CMK (cell line): ENCODE measurements at places on chromosomes 5 and 9.

DNA sequence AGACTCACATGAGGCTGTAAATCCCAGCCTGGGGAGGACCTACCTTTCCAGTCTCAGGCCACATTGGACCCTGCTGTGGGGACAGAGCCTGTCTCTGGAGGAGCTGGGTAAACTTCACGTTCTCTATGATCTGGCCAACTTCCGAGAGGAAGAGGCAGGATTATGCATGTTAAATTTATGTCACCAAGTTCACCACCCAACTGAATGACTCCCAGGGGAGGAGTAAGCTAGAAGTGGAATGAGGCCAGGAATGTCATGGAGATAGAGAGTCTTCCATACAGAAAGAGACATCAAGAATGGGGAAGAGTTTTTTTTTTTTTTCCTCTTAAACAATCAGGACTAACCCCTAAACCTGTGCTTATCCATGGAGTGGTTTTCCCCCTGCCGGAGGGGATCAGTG lies 90.3 kb upstream of the PALM2AKAP2 start:
- DNase-seq = no peak

DNA sequence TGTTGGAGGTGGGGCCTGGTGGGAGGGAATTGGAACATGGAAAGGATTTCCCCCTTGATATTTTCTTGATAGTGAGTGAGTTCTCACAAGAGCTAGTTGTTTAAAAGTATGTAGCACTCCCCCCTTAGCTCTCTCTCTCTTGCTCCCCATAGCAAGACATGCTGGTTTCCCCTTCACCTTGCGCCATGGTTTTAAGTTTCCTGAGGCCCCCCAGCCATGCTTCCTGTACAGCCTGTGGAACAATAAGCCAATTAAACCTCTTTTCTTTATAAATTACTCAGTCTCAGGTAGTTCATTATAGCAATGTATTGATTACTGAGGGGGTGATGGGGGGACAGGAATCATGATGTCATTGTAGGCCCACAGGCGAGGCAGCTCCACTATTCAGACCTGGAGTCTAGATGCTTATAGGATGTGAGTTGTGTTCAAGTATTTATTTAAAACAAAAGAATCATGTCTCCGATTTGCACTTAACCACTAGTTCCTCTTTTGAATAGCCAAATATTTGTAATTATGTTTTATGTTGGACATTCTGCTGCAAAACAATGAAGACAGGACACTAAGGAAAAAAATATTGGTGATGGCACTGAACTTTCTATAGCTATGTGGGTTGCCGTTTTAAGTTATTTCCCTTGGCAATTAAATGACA lies 156.6 kb downstream of the TMEM38B start:
- no peak for DNase-seq

DNA sequence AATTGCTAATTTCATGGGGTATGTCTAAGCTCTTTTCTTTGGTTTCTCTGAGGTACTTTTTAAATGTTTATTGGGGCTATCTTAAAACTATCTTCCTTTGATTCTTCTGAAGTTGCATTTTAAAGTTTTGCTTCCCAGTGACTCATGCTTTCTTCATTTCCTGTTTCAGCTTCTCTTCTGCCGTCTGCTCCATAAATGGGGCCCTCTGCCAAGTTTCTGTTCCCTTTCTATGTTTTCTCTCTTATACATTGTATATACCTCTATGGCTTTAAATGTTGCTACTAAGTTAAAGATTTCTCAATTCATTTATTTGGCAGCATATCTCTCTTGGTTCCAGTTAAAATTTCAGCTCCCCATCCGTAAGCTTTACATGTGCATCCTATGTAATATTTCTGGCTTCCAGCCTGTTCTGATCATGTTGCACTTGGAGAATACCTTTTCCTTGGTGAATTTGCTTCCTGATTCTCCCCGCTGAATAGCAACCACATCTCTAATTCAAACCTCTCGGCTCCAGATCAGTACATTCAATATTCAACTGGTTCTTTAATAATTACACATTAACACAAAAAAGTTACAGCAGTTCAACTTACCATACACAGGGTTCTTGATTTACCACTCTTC lies 125.3 kb downstream of the ST8SIA4 start:
- no peak for DNase-seq

- DNase-seq = no peak
These were observed 30.2 kb downstream of the EFNA5 start for GRCh38 chr5:107640568-107640967.

DNA sequence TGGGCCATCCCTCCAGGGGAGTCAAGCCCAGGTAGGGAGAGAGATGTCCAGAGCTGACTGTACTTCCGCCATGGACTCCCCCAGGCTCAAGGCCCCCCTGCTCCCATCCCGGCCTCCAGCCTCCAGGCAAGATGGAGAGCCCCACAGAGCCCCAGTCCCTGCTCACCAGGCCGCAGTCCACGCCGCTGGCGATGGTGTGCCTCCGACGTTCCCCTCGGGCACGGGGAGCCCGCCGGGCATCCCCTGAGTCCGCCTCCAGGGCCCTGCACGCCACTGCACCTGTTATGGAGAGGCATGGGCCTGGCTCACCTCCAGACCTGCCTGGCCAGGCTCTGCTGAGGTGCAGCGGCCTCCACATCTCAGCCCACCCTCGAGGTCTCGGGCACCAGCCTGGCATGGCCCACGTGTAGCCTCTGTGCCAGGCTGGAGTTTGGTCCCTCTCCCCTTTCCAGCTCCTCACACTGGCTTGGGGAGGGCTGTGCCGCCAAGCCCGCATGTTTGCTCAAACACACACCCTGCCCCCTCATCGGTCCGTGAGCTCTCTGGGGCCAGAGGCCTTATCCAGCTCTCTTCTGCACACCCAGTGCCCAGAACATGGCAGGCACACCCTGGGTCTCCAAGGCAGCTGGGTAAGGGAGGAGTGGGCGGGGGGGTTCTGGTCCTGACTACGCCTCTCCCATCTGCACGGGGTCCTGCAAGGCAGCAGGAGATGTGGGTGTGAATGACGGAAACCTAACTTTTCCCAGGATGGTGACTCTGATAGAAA lies 4.1 kb downstream of the SAPCD2 start:
- DNase-seq = no peak

- no peak for DNase-seq
These were observed 881 bp downstream of the TNFAIP8 start for GRCh38 chr5:119356612-119357188.

DNA sequence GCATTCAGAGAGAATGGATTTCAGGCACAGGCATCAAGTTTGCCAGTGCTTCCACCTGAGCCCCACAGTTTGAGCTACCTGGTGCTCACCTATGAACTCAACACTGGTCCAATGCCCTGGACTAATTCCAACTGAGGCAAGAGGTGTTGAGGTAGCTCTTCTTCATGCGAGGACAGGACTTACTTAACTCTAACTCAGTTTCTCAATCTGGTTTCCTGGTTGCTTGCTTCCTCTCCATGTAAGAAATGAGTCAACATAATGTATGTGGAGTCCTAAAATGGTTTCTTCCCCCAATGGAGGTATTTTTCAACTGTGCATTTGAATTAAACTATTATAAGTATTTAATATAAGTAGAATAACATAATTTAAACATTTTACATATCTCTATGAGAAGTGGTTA lies 523.6 kb upstream of the DAB2 start:
- no peak for DNase-seq

- DNase-seq = no peak
These were observed 36.2 kb downstream of the KIF4B start for GRCh38 chr5:155049569-155050383.

DNA sequence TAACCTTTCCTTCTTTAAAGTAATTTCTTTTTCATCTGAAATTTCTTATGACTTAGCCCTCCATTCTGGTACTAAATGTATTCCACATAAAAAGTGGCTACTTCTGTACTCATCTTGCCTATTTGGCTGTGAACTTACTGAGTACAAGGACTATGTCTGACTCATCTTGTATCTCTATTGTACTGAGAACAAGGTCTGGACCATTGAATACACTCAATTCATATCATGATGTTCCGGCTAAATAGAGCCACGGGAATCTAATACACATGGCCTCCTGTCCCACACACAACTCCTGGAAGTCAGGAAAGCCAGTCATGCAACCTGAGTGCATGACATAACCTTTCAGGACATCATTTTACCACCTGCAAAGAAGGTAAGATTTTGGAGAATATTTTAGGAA lies 203.9 kb downstream of the PLK2 start:
- DNase-seq = no peak

GRCh38 chr5:162067162-162067561 lies 411 bp upstream of the GABRG2 start:
- DNase-seq = no peak

GRCh38 chr5:179620703-179621350 lies 2.6 kb downstream of the HNRNPH1 start:
- no peak for DNase-seq

GRCh38 chr5:111756581-111757354 lies at the start of gene NREP:
Gene NREP, minus strand, starts transcription at chr5:111757194. Its CDS starts 1,422 bp downstream, at chr5:111755772.
- no peak for DNase-seq

DNA sequence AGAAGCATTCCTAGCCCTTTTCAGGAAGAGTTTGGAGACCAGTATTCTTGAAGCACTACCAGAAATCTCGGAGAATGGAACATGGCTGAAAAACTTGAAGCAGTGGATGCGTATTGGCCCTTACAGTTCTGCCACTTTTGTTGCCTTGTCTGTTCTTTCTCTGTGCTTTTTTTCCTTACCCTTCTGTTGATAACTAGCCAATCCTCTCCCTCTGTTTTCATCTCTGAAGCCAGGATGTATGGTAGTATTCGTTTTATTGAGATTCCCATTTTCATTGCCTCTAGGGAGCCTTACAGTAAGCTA lies 564 bp upstream of the CCNH start:
- no peak for DNase-seq

GRCh38 chr9:126108240-126108639 lies 218.4 kb upstream of the MVB12B start:
- DNase-seq = no peak

GRCh38 chr9:78918976-78919375 lies 622.1 kb downstream of the PSAT1 start:
- DNase-seq = no peak

GRCh38 chr5:131581702-131582101 lies 53.3 kb downstream of the RAPGEF6 start:
- DNase-seq = no peak

GRCh38 chr9:114108016-114108833 lies 9.1 kb upstream of the KIF12 start:
- peak; percentile 14 for DNase-seq

- DNase-seq = no peak
These were observed 62.3 kb downstream of the FOXI1 start for GRCh38 chr5:170168002-170168401.

GRCh38 chr5:32837211-32837610 lies 126.1 kb downstream of the NPR3 start:
- no peak for DNase-seq

GRCh38 chr9:121645853-121646807 lies 5.3 kb upstream of the DAB2IP start:
- no peak for DNase-seq

DNA sequence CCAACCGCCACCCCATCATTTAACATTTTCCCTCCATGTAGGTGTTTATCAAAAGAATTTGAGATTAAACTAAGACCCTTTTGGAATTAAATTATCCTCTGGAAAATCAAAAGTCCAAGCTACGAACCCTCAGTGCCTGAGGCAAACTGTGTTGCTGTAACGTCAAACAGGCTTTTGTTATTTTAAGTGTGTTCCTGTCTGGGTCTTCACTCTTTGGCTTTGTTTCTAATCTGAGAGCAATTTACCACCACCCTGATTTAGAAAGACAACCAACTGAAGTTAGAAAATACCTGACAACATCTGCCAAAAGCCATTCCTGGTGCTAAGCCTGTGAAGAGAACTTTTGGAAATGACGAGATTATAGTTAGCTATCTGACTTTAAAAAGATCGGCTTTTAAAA lies 199.9 kb downstream of the DIRAS2 start:
- DNase-seq = no peak

DNA sequence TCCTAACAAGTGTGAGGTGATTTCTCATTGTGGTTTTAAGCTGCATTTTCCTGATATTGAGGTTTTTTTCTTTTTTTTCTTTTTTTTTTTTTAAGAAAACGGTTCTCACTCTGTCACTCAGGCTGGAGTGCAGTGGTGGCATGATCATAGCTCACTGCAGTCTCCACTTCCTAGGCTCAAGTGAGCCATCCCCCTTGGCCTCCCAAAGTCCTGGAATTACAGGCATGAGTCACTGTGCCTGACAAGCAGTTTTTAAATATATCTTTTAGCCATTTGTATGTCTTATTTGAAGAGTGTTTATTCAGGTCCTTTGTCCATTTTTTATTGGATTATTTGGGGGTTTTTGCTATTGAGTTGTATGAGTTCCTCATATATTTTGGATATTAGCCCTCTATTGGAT lies 53.8 kb downstream of the GCNT1 start:
- DNase-seq = no peak

GRCh38 chr9:127921557-127922120 lies 4.8 kb upstream of the ST6GALNAC4 start:
- DNase-seq = no peak

GRCh38 chr5:150582241-150583109 lies 58.0 kb upstream of the SYNPO start:
- no peak for DNase-seq

DNA sequence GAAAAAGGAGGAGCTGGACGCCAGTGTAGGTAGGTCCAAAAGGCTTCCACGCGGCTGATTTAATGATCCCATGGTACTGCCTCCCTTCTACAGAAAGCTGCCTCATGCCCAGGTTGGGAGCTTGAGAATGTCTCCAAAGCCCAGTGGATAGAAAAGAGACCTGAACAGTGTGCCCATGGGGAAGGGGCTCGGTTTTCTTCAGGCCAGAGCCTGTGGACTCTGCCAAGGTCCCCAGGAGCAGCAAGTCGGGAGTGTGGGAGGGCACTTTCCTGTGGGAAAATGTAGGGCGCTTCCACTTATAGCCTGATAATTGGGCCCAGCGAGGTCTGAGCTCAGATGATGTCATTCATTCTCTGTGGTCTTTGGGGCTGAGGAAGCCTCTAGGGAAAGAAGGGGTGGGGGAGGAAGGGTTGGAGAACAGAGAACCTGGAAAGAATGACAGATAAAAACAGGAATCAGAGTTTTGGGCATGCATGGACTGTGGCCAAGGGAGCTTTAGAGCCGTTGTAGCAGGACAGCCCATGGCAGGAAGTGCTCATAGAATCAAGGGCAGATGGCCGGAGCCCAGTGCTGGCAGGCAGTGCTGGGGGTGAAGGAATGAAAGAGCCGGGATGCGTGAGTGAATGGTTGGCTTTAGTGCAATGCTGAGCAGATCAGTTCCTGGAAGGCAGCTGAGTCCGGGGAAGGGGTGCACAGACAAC lies 42.5 kb upstream of the SH3PXD2B start:
- DNase-seq = no peak

DNA sequence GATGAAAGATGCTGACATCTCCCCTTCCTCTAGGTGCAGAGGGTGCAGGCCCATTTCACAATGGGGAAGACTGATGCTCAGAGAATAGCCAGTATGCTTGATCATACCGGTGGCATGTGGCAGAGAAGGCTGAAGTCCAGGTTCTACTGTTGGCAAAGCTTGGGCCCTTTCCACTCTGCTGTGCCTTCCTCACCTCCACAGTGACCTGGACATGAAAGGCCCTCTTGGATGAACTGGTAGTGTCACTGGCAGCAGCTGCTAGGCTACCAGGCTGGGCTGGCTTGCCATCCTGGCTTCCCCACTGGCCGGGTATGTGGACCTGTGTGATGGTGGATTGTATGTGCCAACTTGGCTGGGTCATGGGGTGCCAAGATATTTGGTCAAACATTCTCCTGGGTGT lies 92.0 kb downstream of the GADD45G start:
- no peak for DNase-seq

GRCh38 chr9:130122456-130122855 lies 49.7 kb upstream of the NCS1 start:
- no peak for DNase-seq

GRCh38 chr5:16521521-16522483 lies 56.2 kb upstream of the ZNF622 start:
- no peak for DNase-seq
